ENCODE measurements at places on chromosomes 7 and 10.

DNA sequence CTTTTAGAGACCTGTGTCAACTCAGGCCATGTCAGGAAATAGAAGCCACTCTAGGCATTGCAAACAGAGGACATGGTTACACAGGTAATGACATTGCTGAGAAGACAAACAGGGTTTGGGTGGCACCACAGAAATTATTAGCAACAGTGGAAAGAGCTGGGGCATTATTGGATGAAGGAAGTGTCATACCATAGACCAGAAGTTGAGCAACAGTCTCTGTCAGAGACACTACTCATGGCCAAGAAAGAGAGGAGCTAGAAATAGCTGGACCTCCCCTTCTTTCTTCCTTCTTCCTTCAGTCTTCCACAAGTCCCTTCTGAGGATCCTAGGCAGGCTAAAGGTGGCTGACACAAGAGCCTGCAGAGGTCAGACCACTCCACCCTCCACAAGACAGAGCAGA lies 4.2 kb upstream of the LIPA start:
- no peak for DNase-seq

GRCh38 chr7:94973844-94974243 lies 66.5 kb downstream of the PPP1R9A start:
- DNase-seq, result no peak

DNA sequence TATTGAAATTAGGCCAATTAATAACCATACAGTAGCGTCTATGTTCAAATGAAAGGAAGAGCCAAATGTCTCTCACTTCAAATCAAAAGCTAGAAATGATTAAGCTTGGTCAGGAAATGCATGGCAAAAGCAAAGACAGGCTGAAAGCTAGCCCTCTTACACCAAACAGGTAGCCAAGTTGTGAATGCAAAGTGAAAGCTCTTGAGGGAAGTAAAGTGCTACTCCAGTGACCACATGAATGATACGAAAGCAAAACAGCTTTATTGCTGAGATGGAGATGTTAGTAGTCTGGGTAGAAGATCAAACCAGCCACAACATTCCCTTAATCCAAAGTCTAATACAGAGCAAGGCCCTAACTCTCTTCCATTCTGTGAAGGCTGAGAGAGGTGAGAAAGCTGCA lies 123.8 kb downstream of the TEX36 start:
- DNase-seq, result no peak

DNA sequence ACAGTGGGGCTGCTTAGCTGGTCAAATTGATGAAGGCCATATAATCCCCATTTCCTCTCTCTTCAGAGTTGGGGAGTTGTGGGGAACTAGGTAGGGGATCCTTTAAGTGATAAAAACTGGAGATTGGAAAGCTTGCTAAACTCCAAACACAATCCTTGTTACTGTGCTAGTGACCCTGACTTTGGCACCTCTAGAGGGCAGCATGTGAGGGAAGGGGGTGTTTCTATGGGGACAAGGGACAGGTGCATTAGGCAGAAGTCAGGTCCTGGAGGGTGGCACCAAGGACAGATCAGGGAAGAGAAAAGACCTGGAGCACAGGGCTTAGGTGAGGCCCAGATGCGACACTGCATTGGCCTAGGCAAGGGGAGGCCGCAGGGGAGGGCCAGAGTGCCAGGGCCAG lies 66.9 kb downstream of the CDHR3 start:
- no peak for DNase-seq

DNA sequence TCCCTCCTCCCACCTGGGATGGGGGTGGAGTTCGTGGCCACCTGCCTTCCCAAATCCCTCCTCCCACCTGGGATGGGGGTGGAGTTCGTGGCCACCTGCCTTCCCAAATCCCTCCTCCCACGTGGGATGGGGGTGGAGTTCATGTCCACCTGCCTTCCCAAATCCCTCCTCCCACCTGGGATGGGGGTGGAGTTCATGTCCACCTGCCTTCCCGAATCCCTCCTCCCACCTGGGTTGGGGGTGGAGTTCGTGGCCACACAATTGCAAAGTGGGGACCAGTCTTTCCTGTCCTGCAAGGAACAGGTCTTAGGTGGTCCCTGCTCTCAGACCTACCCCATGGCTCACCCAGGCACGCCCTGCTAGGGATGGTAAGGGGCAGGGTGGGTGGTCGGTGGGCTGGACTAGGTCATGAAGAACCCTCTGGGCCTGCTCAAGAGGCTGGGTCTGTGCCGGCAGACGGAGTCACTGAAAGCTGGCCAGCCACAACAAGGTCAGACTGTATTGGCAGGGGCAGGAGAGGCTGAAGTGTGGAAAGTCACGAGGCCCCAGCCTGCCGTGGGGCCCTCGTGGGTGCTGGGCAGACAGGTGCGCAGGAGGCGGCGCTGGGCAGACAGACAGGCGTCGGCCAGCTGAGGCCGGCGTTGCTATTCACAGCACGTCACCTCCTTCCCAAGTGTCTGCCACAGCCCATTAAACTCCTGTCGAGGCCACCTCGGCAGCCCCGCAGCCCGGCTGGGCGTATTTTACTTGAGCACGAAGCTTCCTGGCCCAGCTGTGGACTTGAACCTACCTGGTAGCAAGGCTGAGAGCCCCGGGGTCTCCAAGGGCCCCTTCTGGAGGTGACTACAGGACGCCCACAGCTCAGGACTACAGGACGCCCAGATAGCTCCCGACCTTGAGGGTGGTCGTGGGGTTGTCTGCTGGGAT lies 4.1 kb downstream of the KNDC1 start:
- DNase-seq, result no peak

DNA sequence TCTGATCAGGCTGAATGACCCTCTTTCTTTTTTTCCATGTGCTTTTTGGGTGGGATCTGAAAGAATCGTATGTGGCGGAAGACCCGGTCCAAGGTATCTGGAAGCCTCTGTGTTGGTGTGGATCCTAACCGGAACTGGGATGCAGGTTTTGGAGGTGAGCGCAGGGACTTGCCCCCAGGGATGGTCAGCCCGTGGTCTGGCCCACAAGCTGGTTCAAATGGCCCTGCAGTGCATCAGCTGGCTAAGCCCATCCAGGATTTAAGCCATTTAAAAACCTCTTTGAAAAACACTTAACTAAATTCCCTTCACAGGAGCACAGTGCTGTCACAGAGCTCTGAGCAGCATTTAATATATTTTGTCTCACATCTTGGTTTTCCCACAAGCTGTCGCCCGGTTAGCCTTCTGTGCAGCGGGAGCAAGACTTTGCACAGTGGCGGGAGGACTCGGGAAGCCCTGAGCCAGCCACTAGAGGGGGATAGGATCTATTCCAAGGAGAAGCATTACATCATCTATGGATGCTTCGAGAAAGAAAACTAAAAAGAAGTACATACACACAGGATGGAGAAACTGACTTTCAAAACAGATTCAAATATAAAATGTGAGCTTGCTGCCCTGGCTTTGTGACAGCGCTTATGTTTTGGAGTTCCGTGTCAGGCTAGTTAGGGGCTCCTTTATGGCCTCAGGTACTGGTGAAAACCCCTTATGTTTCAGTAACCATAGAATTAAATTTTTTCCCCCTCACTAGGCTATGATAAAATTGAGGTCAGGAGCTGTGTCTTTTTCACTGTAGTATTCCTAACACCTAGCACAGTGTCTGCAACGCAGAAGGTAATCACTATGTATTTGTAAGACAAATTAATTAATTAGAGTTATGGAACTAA lies 11.3 kb downstream of the CPA2 start:
- DNase-seq, result no peak

DNA sequence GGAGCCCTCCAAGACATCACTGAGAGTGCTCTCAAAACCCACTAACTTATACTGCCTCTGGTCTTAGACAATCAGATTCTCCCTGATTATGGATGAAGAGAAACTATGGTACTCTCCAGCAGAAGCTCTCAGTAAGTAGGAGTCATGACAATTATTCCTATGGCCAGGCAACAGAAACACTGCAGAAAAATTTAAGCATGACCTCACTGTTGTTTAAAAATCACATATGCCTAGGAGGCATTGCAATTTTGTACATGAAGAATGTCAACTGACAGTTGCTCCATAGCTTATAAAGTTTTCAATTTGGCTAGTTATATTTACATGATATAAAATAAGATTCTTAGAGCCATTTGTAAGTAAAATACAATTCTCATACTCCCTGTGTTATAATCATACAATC lies 105.9 kb upstream of the LSM8 start:
- DNase-seq, result no peak

- no peak for DNase-seq
These were observed 13.5 kb downstream of the SLK start for GRCh38 chr10:103980288-103980906.

- DNase-seq, result no peak
These were observed 1025.0 kb upstream of the CELF2 start for GRCh38 chr10:9992661-9993060.

DNA sequence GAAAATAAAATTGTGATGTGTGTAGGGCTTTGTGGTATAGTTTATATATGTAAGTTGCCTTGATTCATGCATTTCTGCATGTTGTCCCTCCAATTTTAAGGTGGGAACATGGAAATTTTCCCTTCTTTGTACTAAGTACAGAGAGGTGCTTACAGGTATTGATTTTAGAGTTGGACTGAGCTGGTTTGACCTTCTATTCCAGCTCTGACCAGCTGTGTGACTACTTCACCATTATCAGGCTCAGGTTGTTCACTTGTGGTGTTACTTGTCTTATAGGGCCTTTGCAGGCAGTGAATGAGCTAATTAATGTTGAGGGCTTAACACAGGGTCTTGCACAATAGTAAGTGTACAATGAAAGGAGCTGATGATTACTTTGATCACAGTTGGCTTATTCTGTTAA lies 16.3 kb downstream of the ZNF804B start:
- DNase-seq, result no peak

GRCh38 chr7:139960157-139960556 lies 102.6 kb downstream of the PARP12 start:
- DNase-seq, result no peak

DNA sequence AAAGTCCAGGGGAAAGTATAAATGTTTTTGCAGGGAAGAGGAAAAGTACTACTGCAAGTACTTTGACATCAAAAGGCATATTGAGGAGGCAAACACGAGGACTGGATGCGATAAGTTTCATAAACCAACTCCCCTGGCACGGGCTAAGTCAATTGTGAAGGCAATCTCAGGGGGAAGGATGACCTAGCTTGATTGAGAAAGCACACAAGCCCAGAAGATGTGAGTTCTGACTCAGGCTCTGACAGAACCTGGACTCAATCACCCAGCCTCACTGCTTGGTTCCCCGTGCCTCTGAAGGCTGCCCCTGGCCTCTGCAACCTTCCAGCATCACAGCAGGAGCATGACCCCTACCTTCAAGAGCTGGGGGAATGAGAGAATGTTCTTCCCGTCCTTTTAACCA lies 93.2 kb upstream of the ZNF438 start:
- DNase-seq, result no peak

DNA sequence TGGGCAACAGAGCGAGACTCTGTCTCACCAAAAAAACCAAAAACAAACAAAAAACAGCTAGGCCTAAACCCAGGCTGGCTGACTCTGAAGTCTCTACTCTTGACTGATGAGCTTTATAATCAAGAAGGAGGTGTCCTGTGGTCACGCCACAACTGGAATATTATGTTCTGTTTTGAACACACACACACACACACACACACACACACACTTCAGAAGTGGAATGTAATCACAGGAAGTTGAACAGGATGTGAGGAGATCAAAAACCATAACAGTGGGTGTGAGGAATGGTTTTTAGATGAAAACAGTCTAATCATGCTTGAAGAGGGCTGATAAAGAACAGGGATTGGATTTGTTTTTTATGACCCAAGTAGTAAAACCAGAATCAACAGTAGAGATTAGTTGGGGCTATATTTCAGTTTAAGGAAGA lies 51.1 kb upstream of the IL6 start:
- no peak for DNase-seq

- DNase-seq, result no peak
These were observed 496.8 kb upstream of the AKR1E2 start for GRCh38 chr10:4329225-4329624.

DNA sequence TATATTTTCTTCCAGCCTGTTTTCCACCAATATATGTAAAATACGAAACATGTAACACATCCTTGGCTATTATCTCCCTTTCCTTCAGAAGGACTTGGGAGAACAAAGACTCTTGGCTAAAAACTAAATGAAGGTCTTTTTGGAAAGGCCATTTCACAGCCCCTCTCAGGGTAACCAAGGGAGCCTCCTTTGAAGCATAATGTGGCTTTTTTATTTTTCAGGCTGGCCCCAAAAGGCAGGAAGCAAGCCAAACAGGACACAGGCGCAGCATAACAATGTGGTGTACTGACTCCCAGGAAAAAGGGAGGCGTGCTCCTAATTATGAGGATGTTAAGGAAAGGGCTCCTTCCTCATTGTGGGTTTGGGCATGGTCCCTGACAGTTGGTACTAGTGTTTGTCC lies 30.3 kb upstream of the CCSER2 start:
- DNase-seq, result no peak

DNA sequence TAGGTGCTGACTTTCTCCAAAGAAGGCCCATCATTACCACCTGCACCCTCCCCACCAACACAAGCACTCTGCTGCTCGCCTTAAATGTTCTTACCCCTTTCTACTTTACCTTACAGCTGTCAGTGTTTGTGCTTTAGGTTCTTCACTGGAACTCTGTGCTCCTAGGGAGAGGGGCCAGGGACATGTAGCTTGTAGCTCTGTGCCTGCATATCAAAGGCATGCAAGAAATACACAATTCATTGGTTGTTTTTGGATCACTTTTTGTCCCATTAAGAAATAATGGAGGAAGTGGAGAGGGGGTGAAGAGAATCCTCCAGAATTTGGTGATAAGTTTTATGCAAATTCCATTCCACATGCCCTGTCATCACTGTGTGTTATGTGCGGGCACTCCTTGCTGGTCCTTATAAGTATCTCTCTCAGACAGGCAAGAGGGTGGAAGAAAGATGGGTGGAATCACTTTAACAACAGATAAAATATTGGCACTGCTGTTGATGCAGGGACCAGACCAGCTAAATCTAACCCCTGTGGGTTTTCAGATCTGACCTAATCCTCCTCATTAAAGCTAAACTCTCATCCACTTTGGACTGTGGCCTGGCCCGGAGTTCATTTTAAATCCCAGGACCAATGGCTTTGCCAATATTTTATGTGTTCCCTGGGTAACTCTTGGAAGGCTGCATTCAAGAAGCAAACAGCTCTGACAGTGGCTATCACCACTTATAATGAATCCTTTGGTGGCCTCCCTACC lies 375.8 kb upstream of the NFE2L3 start:
- DNase-seq, result no peak

GRCh38 chr10:128018236-128018635 lies 108.0 kb downstream of the MKI67 start:
- no peak for DNase-seq

- DNase-seq, result no peak
These were observed 3.8 kb downstream of the COMTD1 start for GRCh38 chr10:75231672-75232581.
